Right ventricle myocardium inferior (tissue), 1 donor: ENCODE measurements at places on chromosomes 2 and 18.
A peak's percentile ranks its signal among the peaks of the same experiment; 100 is the strongest.

DNA sequence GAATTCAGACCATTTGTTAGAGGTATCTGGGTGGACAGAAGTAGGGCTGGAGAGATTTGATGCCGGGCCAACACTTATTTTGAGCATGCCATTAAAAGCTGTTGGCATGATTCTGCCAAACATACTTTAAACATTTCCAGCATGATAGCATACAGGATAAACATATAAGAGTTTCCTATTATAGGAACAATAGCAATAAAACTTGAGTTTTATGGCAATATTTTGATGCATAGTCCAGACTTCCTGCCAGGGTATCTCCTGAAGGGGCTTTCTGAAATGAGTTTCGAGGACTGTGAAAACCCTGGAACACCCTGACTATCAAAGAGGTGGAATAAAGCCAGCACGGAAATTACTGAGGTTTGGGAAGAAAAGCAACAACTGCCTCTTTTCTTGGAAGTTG, 1398.0 kb upstream of the NXPH2 start:
- DNase-seq = no peak

- no peak for DNase-seq
Measured at GRCh38 chr2:98480598-98480997, 35.9 kb downstream of the INPP4A start.

GRCh38 chr2:178298785-178299212, 104.5 kb downstream of the OSBPL6 start:
- no peak for DNase-seq

DNA sequence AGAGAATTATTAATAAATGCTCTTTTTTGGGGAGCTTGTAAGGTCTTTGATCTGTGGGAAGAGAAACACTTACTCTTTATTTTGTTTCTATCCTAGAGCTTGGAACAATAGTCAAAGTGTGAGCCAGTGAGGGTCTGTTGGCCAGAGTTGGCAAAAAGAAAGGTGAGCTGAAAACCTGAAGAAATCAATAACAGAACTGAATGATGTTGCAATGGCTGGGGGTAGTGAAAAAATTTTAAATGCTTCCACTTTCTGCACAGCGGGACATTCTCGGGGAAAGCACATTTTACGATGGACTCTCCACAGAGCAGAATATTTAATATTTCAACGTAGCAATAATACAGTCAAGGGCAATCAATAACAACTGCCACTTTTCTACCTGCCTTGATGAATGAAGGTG, 78.9 kb downstream of the SKA1 start:
- DNase-seq = no peak

GRCh38 chr2:143176606-143177005, 47.4 kb downstream of the ARHGAP15 start:
- no peak for DNase-seq

DNA sequence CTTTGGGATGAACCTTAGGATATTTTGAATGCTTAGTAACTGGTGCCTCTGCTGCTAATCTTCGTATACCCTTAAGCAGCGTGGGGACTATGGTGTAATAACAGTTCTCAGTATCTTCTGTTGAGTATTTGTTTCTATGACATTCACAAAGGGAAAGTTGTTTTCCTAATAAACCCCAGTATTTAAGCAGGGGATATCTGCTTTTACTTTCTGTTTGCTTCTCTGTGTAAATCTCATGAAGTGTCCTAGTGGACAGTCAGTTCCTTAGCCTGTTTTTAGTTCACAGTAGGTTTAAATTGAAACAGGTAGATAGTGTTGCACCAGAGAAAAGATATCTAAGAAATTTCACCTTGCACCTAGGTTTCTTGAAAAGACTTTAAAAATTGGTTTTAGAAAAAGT, 14.9 kb downstream of the KIAA1328 start:
- no peak for DNase-seq

DNA sequence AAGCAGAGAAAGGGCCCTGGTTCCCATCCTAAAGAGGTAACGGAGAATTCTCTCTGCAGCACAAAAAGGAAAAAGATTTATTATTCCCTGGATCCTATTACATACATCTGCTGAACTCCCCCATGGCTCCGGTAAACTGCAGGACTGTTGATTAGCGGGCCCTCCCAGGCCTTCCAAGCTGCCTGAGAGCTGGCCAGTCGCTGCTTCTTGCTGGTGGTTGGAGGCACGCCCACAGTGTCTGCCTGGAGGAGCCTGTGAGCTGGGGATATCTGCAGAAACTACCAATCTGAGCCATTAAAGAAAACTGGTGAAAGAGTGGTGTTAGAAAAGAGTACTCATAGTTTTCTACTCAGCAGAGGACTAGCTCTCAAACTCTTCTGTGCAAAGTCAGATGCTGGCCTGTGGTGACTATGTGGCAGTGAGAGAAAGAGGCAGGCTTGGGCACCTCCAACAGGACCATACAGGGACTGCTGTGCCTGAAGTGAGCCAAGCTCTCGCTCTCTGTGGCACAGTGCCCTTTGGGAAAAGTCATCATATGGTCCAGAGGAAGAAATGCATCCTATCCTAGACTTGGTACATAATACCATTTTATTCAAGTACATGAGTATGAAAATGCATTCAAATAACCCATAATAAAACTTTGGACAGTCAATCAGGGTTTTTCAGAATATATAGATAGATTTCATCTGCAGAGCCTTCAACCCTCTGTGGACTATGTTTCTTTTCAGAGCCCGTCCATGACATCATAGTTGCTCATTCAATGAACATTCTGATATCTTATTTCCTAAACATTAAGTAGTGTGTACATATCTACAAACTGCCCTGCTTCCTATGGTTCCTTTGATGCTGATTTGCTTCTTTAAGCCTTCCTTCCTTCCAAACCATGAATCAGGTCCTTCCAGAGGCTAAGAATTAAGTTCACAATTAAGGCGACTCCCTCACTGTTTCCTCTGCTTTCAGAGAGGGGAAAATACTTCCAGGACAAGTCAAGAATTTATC, 242.0 kb upstream of the LYPD1 start:
- no peak for DNase-seq

- DNase-seq = no peak
Measured at GRCh38 chr18:55119016-55119415, 159.8 kb upstream of the CCDC68 start.

DNA sequence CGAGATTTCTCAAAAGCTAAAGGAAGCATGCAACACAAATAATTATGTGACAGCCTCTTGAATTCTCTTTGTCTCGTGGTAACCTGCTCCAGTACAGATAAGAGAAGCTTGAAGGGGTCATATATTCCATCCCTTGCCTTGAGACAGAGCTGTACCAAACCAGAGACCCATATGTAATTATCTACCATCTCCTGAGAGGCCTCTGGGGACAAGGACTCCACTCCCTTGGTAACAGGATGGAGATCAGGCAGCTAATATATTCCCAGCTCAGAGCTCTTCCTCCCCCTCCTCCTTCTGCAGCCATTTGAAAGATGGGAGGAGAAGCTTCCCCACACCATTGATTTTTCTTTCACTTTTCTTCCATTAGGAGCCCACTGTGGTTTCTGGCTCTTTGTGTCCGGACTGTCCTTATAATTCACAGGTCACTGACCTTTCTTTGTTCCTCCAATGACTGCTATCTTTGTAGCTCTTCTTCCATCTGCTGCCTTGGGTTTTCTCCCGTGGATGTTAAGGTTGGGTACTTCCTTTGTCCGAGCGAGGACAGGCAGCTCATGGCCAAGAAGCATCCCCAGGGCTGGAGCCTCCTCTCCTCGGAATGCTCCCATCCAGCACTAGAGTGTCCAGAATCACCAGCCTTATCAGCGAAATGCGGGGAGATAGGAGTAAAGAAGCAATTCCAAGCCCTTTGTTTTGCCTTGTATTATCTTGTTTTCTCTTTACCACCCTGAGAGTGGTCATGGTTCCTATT, 72.6 kb upstream of the STPG4 start:
- no peak for DNase-seq

DNA sequence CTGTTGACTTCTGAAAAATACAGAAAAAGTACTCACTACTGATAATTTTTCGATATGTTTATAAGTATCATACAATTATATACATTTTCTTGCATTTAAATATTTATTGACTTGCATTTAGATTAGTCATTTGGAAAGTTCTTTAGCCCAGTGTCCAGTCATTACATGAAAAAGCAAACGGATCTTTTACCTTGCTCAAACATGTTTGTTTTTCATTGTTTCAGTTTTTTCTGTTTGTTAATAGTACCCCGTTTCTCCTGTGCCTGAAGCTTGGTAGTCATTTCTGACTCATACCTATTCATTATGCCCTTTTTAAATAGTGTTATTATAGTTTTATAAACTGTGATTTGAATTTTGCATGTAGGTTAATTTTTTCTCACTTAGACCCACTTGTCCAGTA, 28.1 kb downstream of the CEP192 start:
- DNase-seq = no peak

- DNase-seq = peak; percentile 21
Measured at GRCh38 chr2:95041824-95042442, 16.4 kb downstream of the MAL start.

- DNase-seq = no peak
Measured at GRCh38 chr2:22199994-22200393, 1076.2 kb downstream of the TDRD15 start.

DNA sequence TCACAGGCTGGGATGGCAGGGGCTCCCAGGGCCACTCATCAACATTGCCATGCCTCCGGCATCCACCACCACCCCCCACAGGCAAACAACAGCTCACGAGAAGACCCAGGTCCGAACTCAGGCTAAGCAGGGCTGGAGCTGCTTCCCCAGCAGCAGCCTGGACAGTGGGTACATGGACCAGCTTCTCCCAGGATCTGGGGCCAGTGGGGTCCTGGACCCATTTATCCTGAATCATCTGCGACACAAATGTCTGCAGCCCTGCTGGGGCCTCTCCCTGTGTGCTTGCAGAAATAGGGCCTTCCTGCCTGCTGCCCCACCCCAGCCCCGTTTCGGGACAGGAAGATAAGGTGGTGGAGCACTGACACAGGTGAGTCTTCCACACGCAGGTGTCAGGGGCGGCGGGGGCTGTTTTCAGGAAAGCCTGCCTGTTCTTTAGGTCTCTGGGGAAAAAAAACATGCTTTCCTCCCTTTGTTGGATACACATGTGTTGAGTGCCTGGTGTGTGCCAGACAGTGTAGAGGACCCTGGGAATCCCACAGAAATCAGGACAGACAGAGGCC, 4.5 kb downstream of the PRLH start:
- DNase-seq = no peak

DNA sequence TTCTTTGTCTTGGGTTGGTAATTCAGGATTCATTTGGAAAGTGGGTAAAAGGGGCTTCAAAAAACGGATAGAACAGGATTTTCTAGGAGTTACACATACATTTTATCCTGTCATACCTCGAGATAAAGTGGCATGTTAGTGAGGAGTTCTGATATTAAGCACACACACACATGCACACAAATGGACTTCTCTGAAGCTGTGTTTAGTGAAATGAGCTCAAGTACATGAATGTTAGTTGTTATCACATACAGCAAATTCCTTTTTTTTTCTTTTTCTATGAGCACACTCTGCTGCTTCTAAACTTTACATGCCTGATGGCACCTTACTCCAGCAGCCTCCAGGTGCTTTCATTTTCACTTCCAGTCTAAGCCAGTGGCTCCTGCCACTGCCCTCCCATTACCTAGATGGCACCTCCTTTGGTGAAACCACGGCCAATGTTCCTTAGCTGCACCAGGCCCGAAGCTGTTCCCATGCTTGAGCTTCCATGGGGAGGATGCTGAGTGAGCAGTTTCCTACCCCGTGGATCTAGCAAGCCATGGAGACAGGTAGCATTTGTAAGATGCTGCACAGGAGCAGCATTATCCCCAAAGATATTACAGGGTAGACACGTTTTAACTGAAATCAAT, 49.7 kb downstream of the STAT1 start:
- no peak for DNase-seq

DNA sequence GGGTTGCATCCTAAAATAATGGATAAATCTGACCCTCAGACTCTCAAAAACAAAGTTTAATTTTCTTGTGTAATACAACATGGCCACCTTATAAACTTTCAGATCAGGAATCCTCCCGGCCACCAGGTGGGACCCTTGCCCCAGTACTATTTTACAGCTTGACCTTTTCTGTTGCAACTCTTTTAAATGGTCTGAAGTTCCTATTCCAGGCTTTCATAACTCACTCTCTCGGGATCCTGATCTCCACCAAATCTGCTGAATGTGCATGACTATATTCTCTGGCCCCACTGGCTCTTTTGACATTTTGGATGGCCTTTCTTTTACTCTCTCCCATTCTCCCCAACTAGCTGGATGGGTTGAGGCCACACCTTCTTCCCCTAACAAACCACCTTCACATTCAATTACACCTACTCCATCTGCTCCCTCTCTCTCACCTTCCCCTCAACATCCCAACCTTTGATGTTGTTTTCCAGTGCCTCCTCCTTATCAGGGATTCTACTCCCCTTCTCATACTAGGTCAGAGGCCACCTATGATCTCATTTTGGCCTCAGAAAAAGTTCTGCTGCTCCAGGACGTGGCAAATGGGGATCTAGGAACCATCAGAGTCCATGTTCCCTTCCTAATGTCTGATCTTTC, 70.8 kb downstream of the SESTD1 start:
- no peak for DNase-seq

DNA sequence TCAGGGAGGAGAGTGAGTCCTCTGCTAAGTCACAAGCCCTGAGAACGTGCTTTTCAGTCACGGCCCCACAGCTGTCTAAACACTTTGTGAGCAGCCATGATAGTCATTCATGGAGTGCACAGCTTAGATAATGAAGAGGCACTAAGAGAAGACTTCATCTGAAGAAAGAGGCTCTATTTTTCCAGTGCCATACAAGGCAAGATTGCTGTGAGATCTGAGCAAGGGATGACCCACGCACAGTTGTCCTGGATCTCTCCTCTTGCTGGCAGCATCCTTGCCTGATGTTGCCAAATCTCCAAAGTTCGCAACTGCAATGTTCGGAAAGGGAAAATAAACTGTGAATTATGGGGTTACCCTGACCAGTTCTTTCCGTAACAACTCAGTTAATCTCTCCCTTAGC, 418.7 kb downstream of the MEIS1 start:
- no peak for DNase-seq

- no peak for DNase-seq
Measured at GRCh38 chr2:238457927-238458324, 31.2 kb downstream of the ASB1 start.

- peak; percentile 80 for DNase-seq
Measured at GRCh38 chr18:7273301-7273921, 42.5 kb downstream of the LRRC30 start.

DNA sequence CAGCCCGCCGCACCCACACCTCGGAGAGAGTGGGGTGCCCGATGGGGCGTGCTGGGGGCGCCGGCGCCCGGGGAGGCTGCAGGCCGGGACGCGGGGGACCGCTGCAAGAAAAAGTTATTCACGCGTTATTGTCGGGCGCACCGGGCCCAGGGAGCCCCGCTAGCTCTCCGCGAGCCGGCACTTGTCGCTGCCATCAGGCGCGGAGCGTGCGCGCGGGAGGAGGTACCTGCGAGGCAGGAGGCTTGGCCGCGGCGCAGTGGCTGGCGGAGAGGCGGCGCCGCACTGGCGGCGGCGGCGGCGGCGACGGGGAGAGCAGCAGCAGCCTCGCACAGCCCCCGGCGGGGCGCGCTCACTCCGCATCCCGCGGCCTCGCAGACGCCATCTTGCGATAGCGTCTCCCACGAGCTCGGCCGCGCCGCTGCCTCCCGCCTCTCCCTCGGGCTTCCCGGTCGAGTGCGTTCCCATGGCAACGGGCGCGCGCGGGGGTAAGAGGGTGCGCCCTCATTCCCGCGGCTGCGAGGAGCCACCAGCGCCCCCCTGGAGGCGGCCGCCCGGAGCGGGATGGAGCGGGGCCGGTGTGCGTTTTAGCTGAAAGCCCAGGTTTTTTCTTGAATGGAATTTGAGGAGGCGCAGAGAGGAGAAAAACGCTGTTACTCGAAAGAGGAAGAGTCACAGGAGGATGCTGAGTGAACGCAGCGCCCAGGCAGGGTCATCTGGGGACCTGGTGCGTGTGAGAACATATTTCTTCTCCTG, at the start of gene CHN1:
Gene CHN1 (minus strand): TSS at position 402 of the 753 bp plus-strand sequence. CDS start 469 bp downstream, outside the sequence.
- DNase-seq = peak; percentile 89
